ENCODE measurements at places on chromosomes 6 and 20.

GRCh38 chr20:20130399-20130798 lies 78.1 kb downstream of the CFAP61 start:
- no peak for DNase-seq

GRCh38 chr6:38673397-38674165 lies 29.4 kb downstream of the GLO1 start:
- DNase-seq: no peak

DNA sequence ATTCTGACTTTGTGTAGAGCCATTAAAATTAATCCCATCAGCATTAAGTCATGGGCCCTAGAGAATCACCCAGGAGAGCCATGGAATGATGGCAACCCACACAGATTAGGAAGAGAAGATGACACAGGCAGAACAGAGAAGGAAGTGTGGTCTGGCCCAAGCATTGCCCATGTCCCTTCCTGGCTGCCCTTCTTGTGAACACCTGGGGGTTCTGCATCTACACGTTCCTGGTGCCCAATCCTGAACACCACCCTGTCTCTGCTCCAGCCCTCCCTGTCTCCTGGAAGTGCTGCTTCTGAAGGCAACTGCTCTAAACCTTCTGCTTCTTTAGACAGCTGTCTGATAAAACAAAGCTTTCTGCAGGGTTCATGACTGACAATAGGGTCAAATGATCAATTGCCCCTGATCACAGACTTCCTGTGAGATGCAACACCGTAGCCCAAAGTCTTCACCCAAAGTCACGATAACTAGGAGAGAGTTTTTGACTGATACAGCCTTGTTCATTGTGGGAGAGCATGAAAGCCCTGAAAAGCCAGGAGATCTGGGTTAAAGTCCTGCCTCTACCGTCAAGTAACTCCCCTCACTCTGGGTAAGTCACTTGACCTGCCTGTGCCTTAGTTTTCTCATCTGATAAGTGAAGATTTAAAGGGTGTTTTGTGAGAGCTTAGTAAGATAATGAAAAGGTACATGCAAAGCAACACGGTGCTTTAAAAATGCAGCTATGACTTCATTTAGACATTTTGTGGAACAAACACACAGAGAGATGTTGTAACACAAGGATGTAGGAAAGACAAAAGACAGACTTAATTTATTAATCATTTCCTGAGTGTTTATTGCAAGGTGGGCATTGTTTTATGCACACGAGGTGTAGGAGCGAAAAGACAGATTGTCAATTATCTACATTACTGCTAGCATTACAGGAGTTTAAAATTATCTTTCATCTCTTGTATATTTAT lies 291.2 kb upstream of the STXBP5 start:
- DNase-seq: no peak

DNA sequence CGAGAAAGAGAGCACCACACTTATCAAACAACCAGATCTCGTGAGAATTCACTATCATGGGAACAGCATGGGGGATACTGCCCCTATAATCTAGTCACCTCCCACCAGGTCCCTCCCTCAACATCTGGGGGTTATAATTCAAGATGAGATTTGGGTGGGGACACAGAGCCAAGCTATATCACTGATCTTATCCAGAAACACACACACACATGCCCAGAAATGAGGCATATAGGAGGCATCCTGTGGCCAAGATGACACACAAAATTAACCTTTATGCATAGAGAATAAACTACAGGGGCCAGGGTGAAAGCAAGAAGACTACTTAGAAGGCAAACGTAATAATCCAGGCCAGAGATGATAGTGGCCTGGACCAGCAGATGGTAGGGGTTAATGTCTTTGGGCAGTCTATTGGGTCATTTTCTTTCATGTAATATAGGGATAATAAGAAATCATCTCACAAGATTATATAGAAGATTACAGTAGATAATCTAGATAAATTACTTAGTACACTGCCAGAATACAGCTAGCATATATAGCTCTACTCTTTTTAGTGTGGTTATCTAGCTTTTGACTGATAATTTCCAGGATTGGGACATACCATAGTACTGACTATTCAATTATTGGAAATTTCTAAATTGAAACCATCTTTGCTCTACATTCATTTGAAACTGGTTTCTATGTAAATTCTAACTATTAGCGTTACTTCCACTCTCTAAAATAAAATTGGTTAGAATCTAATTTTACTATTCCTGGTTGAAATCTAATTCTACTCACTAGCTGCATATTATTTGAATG lies 20.0 kb downstream of the RNF144B start:
- DNase-seq: no peak

DNA sequence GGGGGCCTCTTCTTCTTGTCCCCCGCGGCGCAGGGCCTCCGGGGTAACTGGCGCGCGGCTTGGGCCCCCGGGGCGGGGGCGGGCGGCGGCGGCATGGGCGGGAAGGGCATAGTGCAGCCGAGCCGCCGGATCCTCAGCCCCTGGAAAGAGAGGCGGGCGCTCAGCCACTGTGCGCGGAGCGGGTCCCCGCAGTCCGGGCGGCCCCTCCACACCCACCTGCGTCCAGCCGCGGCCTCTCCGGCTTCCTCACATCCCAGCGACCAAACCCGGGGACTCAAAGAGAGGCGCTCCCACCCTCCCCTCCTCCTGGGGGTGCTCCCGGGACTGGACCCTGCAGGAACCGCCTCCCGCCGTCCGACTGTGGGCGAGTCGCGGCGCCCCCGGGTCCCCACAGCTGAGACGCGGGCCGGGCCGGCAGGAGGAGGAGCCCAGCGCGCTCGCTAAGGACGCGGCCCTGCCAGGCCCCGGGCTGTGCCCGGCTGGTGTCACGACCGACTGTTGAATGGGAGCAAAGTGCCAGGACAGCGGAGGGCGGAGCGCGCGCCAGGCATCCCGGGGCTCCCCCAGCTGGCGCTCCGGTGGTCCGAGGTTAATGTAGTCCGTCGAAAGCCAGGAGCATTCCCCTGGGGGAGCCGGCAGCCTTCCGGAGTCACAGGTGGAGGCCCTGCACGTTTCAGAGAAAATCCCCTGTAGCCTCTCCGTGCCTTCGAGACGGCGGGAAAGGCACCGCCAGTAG lies at the start of gene PRR18:
Gene PRR18, minus strand, starts transcription at position 360 of the 736 bp plus-strand sequence. Its CDS starts 250 bp downstream, at position 110.
- no peak for DNase-seq

DNA sequence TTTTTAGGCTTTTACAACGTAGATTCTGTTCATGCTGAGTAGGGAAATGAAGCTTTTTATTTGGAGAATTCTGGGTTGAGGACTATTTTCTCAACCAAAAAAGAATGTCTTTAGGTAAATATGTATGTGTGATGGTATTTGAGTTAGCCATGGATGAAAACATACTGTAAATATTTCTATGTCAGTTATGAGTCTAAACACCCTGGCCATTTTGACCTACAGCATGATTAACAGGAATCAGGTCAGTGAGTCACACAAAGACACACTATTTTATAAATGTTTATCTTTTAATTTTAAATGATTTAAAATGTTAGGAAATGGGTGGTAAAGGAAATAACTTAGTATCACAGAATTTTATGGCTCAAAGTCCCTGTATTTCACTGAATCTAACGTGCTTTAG lies 851.7 kb upstream of the MAP3K7 start:
- DNase-seq: no peak

- no peak for DNase-seq
These were observed 20.1 kb upstream of the UTRN start for GRCh38 chr6:144265061-144265357.

DNA sequence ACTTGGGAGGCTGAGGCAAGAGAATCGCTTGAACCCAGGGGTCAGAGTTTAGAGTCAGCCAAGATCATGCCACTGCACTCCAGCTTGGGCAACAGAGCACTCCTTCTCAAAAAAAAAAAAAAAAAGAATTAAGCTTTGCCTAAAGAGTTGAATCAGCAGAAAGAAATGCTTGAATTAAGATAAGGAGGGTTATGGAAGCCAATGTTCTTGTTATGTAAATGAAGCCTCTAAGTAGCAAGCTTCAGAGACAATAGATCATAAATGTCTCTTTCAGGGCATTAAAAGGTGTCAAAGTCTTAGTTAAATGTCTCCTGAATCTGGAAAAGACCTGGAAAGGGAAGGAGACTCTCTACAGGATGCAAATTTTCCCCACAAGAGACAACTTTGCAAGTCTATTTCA lies 69.7 kb upstream of the FAM83B start:
- no peak for DNase-seq

DNA sequence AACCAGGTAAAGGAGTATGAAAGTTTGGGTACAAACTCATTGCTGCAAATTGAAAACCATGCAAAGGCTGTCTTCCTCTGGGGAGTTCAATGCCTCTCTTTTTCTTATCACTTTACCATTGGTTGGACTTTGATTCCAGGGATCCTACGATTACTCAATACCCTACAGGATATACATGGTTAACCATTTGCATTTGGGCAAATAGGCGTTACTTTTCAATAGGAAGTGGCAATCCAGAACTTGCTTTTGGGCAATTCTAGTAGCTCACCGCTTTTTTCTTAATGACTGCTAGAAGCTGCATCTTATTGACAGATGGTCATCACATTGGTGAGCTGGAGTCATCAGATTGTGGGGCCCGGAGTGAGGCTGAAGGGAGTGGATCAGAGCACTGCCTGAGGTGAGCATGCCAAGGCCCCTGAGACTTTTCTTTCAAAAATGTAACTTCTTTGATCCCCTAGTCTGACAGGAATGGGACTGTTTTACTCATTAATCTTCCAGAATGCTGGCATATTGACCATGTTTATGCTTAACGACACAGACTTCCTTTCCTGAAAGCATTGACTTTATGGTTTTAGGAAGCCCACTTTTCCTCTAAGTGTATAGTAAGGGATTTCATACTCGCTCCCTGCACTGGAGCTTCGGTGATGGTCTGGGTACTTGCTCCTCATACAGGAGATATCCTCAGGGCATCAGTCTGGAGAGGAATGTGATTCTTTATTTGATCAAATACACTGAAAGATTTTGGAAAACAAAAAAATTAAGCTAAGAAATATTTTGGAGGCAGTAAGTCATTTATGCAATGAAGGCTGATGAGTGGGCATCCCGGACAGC lies at the start of gene CCR6:
Gene CCR6, plus strand, starts transcription at position 270 of the 831 bp plus-strand sequence. CDS start 13,039 bp downstream, outside the sequence.
- DNase-seq: no peak

- no peak for DNase-seq
These were observed 49.8 kb upstream of the NEDD9 start for GRCh38 chr6:11282245-11282644.

DNA sequence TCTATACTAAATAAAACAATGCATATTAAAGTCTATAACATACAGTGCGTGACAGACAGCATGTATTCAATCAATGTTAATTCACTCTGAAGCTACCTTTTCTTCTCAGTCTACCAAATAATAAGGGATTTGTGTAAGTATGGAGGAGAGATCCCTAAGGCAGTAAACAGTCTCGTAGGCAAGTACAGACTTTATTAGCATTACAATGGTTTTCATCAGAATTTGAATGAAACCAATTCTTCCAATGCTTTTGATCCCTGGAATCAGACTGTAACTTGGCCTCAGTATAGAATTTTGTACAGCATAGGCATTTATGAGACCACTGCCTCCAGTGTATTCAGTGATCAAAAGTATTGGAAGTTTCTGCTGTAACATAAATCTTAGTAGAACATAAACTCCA lies 19.5 kb downstream of the LYRM4 start:
- no peak for DNase-seq

DNA sequence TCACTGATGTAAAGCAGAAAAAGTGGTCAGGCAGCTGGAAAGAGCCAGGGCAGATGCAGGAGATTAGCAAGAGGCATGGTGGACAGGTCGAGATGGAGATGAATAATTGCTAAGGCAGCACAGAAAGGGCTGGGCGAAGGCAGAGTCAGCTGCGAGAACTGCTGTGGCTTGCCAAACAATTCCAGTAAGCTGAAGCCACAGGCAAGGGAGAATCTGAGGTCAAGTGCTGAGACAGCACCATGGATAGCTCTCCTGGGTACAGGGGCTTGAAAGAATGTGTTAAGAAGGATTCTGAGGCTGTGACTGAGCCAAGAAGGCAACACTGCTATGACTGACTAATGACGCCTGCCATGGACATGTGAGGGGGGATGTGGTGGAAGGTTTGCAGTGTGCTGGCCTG lies 220.8 kb upstream of the FOXA2 start:
- DNase-seq: no peak

GRCh38 chr20:1477896-1478490 lies 11.3 kb upstream of the NSFL1C start:
- DNase-seq: no peak

DNA sequence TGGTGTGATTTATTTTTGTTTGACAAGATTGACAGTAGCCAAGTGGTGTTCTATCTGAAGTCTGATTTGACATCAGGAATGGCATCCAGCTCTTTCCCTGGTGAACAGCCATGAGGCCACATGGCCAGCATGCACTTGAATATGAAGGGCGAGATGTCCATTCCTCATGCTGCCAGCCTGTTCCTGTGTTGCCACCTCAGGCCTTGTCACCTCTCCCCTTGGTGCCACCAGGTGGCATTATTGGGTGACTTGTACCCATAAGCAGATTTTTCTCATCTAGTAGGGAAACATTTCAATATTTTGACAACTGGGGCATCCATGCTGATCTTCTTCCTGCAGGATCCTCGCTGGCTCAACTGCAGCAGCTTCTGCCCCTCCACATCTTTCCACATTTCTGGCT lies 199.1 kb downstream of the ERMARD start:
- no peak for DNase-seq

- DNase-seq: no peak
These were observed 361.2 kb downstream of the UTRN start for GRCh38 chr6:144646093-144647056.

DNA sequence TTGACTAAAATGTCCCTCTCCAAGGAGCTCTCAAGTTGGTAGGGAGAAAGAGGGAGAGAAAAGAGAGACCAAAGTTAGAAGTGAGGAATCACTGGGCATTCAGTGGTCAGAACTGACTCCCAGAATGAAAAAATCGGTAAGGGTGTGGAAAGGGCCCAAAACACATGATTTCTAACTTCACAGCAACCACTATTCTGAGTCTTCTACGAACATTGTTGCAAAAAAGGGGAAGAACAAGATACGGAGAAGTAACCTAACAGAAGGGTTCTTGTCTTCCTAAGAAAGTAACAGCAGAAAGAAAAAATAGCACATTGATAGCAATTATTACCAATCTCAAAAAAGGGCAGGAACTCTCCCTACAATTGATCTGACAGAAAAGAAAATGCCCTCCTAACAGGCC lies 65.6 kb downstream of the ATP9A start:
- DNase-seq: no peak

GRCh38 chr20:57498425-57499400 lies 26.2 kb downstream of the CTCFL start:
- DNase-seq: no peak

GRCh38 chr6:135905604-135906300 lies 54.3 kb downstream of the PDE7B start:
- no peak for DNase-seq

- no peak for DNase-seq
These were observed 1.2 kb upstream of the CDC25B start for GRCh38 chr20:3794701-3795420.

- no peak for DNase-seq
These were observed 55.6 kb downstream of the KIAA0408 start for GRCh38 chr6:127403636-127404035.

DNA sequence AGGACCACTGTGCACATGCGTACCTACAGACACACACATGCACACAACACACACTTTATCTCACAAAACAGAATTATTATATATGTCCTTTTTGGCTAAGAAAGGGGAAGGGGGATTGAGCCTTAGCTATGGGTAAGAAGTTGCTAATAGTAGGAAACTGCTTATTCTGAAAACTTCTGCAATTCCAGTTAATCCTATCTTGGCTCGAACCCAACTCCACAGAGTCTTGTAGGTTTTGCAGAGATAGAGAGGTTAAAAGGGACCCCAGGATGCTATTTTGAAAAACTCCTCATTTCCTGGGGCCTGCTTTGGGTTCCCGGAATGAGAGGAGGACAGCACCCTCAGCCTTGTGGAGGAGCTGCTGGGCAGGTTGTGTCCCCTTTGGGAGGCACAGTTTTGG lies 233.8 kb downstream of the CLIC5 start:
- DNase-seq: no peak
